HS-5 (cell line): ENCODE measurements at places on chromosomes 3 and 15.

DNA sequence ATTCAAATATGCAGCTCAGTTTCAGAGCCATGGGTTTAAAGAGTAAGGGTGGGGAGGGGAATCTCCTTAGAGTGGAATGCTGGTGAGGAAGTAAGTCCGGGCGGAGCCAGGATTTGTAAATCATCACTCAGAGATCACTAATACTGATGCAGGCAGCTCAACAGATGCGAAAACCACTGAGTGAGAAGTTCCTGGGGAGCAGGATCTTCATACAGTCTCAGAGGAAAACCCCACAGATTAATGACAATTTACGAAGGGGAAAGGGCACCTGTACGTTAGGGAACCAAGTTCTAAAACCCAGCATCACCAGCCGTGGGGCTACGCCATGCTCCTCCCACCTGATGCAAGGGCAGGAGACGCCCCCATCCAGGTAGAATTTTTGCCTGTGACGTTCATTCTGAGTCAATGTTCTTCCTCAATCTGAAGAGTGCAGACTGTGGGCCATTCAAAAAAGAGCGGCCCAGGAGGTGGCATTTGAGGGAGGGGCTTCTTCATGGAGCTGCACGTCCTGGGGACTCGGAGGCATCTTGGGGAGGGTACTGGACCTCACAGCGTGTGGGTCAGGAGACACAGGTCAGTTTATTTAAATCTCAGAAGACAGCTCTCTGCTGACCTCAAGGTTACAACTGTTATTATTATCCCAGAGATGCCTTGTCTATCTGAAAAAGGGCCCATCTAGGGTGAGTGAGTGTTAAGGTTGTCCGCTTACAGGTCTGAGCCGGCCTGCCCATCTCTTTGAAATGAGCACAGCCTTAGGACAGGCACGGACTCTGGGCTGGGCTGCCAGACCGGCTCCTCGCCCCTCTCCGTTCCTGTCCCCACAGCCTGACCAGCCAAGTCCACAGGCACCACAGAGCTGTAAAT lies 228.0 kb downstream of the XXYLT1 start:
- DNase-seq = no peak

GRCh38 chr15:64800476-64800875 lies 25.0 kb downstream of the PIF1 start:
- no peak for DNase-seq

GRCh38 chr15:98330692-98331435 lies 317.5 kb upstream of the IGF1R start:
- no peak for DNase-seq

GRCh38 chr15:70020229-70020628 lies 77.5 kb downstream of the TLE3 start:
- DNase-seq = no peak

DNA sequence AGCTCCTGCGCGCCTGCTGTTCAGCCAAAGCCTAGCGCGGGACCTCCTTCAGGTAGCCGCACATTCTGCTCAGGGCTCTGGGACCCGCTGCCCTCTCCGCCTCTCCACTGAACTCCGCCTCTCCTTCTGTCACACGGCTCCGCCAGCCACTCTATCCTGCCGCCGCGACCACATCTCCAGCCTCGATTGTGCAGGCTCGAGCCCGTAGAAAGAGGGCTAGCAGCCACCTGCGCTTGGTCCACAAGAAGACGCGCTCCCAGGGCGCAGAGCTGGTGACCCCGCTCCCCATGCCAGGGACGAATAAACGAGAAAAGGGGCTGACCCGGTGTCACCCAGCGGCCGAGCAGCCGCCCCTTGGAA lies 1.1 kb upstream of the VIPR1 start:
- no peak for DNase-seq

- DNase-seq = no peak
Observed at GRCh38 chr3:149037684-149038083, 46.3 kb downstream of the GYG1 start.

- no peak for DNase-seq
Observed at GRCh38 chr3:10515884-10516495, 10.6 kb upstream of the ATP2B2 start.

DNA sequence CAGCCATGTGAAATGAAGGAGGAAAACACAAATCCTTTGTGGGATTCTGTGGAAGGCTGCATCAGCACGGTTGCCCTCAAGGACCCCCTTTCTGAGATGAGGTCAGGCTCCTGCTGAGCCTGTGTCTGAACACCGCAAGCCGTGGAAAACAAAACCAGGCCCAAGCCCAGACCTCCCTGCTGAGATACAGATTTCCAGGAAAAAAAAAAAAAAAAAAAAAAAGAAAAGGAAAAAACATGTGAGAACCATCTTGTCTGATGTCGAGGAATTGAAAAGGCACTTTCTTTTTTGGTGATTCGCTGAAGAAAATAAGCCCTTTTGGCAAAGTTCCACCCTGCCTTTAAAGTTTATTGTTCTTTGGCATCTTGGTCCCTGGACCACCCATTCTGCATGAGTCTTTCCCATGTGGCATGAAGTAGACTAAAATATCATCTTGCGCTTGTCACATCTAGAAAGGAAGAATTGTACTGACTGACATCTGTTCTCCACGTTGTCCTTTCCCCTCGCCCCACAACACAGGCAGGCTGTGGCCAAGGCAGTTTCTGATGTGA lies 117.6 kb downstream of the CHST2 start:
- no peak for DNase-seq

DNA sequence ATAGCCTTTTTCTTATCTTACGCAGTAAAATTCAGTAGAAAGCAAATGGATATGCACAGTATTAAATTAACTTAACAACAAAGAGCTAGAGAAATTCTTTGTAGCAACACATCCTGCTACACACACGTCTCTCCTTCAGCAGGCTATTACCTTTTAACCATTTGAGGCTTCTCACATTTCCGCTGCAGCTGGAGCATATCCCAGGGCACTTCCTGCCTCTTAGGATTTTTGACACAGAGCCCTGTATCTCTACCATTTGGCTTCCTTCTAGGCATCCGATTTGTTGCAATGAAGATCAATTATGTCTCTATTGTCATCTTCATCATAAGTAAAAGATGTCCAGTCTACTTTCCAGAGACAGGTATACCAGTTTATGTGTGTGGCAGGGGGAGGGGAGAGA lies 292.4 kb upstream of the CBLB start:
- DNase-seq = no peak

DNA sequence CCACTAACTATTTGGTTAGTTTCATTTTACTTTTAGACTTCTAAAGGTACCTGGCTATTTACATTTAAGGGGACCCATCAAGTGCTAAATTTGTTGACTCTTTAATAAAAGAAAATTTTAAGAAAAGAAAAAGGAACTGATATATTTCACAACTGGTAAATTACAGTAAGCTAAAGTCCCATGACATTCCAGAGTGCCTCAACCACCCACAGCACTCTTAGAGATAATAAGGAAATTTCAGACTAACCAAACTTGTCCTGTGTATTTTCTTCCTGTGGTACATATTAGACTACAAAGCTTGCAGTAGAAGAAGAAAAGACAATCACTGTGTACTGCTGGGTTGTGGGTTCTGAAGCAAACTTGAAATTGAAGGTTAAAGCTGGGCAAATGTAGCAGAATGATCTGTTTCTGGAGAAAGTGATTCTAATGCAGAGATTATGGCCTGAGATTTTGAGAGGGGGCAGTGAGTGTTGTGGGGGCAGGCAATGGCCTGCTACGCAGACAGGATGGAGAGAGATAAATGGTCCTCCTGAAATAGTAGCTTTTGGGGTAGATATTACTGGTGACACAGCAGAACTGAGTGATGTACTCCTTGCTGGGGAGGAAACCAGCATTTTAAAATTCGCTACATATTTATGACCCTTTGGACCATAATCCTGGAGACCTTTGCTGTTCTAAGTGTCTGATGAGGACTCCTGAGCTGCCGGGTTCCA lies 24.5 kb upstream of the MFSD1 start:
- no peak for DNase-seq

- no peak for DNase-seq
Observed at GRCh38 chr3:53843195-53844177, 2.7 kb downstream of the CHDH start.

DNA sequence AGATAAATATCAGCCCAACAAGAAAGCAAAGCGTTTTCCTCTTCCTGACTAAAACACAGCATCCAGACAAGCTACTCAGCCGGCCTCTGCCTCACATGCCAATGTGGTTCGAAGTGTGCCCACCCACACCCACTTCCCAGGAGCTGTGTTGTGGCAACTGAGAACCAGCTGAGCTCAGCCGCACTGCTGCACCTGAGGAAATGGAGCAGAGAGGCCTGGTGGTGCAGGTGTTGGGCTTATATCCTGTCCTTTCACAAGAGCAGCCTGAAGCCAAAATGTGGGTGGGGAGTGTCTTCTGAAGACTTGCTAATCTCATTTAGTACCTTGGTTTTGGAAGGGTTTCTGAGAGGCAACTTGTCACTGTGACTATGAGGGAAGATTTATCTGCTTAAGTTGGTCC lies 23.0 kb upstream of the RETNLB start:
- no peak for DNase-seq

DNA sequence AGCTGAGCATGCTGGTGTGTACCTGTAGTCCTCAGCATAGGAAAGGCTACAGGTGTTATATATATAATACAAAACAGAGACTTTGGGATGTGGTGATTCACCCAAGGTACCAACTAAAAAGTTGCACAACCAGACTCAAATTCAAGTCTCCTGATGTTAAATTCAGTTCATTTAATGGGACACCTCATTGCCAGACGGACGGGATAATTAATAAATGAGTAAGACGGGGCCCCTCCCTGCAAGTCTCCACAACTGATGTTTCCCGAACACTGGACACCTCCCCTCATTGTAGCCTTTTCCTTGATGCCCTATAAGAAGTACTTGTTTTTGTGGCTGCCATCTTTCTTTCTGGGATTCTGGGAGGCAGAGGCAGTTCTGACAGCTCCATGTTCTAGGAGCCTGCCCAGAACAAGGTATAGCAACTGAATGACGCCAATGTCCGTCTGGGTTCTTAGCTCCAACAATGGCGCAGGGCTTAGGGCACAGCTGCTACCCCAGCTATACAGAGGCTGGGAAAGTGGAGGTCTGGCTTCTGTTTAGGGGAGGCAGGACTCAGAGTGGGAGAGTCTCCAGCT lies 50.7 kb downstream of the CDC25A start:
- DNase-seq = no peak
